ENCODE measurements at places on chromosomes 3 and 15. TPM values are rescaled to one million over a fixed set of nuclear protein-coding genes. Genes with fewer than 3 reads are reported as not detected.

GRCh38 chr3:46120983-46121382 lies 87.1 kb downstream of the CCR1 start:
- no peak for DNase-seq

DNA sequence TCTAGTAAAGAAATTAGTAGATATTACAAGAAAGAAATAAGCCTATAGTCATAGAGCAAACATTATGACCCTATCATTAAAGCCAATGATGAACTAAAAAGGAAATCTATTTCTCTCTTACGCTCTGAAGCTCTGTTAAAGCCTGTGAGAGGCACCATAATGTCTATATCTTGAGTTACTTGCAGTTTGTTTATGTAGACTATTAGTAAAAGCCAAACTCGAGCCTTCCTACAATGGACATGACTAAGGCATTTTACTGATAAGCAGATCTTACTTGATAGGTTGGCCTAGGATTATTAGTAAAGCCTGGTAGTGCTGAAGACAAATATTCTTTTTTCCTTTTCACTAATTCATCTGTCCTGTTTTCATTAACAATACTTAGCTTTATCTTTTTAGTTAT lies 32.7 kb downstream of the LRRC3B start:
- no peak for DNase-seq

The BFSP2 gene
- total RNA-seq, result not detected

- no peak for DNase-seq
Observed at GRCh38 chr3:122843604-122844003, 48.7 kb downstream of the SLC49A4 start.

GRCh38 chr3:187741403-187742350 lies 3.6 kb downstream of the BCL6 start:
- DNase-seq, result peak; percentile 88

DNA sequence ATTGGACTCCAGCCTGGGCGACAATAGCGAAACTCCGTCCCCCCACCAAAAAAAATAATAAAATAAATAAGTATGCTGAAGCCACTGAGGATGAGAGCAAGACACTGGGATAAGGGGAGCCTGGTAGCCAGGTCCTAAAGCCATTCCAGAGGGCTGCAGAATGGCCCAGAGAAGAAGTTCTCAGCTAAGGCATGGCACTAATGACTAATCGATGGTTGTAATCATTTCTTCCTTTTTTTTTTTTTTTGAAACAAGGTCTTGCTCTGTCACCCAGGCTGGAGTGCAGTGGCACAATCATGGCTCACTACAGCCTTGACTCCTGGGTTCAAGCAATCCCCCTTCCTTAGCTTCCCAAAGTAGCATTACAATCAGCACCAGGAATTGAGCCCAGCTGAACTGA lies 25.6 kb upstream of the ZNF774 start:
- no peak for DNase-seq

DNA sequence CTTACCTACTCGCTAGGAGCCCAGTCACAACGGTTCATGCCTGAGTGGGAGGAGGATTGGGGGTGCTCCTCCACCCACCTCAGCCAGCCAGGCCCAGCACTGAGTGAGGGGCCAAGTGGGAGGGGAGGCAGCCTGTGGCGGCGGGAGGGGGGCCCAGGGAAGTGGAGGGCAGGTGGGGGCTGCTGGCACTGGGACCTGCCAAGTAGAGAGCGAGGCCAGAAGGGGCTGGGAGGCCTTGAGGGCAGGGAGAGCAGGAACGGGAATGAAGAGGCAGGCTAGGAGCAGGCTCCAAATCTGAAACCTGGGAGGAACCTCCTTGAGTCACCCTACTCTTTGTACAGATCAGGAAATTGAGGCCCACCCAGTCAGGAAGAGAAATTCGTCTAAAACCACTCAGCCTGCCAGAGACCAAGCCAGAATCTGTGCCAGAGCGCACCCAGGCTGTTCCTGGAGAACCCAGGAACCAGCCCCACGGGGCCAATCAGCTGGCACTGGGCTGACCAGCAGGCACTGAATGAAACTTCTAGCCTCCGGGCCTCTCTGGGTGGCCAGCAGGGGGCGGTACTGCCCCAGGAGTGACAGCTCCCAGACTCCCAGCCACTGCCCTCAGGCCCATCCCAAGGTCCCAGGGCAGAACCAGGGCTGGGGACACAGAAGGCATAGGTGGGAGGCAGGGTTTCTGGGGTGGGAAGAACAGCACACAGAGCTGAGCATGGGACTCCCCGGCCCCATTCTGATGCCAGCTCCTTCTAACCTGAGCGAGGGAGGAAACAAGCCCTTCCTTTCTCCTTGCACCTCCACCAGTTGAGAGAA lies 14.8 kb upstream of the CYP11A1 start:
- peak; percentile 87 for DNase-seq

- DNase-seq, result no peak
Observed at GRCh38 chr3:8655387-8655835, 10.8 kb upstream of the SSUH2 start.

All from activated CD4-positive, alpha-beta T cell treated with anti-CD3 and anti-CD28 coated beads for 36 hours (primary cell).